ENCODE measurements at places on chromosomes 2 and 18.

DNA sequence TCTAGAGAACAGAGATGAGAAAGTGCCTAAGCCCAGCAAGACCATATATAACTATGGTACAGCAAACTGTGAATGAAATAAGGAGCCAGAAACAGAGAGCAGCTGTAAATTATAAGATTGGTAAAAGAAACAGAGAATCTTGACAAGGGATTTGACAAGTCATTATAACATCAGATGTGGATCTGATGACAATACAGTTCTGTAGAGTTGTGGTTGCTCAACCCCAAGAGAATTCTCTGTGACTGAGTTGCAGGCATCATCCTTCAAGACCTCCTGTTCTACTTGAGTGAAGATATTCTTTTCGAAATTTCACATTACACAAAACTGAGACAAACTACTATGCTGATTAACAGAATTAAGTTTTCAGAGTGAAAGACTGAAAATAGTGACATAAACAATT, 343.1 kb upstream of the SLC39A10 start:
- no peak for DNase-seq

DNA sequence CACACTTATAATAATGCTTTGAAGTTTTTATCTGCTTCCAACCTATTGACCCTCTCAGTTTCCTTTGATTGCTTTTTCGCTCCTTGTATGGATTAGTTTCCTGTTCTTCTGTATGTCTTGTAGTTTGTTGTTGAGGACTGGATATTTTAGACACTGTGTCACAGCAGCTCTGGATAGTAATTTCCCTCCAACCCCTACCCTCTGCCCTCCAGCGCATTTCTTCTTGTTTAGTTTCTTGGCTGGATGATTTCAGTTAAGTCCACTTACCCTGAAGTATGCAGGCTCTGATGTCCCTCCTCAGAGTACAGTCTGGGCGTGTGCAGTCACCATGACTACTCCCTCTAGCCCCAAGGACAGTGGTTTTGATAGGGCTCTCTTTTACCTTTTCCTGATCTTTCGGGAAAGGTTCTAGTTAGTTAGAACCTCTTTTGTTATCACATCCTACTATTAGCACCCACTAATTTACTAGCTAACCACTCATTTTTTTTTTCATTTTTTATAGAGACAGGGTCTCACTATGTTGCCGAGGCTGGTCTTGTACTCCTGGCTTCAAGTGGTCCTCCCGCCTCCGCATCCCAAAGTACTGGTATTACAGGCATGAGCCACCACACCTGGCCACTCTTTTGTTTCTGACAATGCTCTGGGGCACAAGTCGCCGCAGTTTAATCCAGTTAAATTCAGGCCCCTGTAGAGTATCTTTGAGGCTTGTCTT, 16.3 kb upstream of the LYG1 start:
- no peak for DNase-seq

GRCh38 chr18:40437517-40437916, 1517.5 kb upstream of the PIK3C3 start:
- no peak for DNase-seq

DNA sequence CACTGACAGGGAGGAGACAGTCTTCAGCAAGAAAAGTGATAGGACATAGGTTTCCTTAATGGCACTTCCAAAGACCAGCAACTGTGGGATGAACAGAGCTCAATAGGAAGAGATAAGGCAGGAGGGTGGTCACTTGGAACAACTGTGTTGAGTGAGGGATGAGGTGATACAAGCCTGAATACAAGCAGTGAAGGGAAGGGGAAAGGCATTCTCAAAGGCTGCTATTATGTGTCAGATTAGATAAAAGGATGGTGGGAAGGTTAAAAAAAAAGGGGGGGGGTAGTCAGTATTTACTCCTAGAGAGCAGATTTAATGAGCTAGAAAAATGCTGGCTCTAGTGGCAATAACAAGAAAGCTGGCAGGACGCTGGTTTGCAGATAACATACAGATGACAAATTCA, 25.7 kb downstream of the CCBE1 start:
- DNase-seq: no peak

DNA sequence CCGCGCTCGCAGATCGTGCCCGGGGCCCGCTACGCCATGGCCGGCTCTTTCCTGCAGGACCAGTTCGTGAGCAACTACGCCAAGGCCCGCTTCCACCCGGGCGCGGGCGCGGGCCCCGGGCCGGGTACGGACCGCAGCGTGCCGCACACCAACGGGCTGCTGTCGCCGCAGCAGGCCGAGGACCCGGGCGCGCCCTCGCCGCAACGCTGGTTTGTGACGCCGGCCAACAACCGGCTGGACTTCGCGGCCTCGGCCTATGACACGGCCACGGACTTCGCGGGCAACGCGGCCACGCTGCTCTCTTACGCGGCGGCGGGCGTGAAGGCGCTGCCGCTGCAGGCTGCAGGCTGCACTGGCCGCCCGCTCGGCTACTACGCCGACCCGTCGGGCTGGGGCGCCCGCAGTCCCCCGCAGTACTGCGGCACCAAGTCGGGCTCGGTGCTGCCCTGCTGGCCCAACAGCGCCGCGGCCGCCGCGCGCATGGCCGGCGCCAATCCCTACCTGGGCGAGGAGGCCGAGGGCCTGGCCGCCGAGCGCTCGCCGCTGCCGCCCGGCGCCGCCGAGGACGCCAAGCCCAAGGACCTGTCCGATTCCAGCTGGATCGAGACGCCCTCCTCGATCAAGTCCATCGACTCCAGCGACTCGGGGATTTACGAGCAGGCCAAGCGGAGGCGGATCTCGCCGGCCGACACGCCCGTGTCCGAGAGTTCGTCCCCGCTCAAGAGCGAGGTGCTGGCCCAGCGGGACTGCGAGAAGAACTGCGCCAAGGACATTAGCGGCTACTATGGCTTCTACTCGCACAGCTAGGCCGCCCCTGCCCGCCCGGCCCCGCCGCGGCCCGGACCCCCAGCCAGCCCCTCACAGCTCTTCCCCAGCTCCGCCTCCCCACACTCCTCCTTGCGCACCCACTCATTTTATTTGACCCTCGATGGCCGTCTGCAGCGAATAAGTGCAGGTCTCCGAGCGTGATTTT, 7.6 kb downstream of the TBR1 start:
- DNase-seq: no peak

DNA sequence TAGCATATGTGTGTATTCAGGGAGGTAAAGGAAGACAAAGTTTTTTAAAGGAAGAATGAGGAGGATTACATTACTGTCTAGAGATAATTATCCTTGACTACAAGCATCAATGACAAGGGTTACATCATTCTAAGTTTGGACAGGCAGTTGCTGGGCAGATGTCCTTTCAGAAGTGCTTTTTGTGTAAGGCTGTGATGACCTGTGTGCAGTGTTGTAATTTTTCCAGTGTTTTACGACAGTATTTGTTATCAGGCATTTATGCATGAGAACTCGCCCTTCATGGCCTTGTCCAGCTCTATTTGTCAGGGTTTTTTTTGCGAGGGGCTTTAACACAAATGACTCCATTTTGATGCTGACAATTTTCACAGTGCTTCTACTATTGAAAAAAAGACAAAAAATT, 658.3 kb upstream of the NXPH2 start:
- DNase-seq: no peak

DNA sequence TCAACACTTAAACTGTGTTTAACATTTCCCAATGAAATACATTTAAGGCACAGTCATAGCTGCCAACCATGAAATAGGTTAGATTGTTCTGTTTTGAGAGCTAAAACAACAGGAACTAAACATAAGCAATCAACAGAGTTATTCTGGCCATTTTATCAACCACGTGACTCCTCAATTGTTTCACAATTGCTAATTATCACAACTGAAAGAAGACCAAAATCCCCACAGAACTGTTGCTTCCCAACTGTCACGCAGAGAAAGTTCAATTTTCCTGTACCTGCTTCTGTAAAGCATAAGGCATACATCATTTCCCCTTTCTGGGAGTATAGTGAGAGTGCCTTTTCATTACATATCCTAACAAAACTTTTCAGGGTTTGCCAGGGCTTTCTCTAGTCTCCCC, 248.6 kb downstream of the EPHA4 start:
- no peak for DNase-seq

- peak; percentile 6 for DNase-seq
Observed at GRCh38 chr2:213934560-213934959, 476.3 kb upstream of the VWC2L start.

GRCh38 chr18:42914476-42914875, 201.0 kb downstream of the RIT2 start:
- DNase-seq: no peak

- no peak for DNase-seq
Observed at GRCh38 chr2:184372484-184372883, 225.8 kb upstream of the ZNF804A start.

- no peak for DNase-seq
Observed at GRCh38 chr2:121478996-121479745, 51.5 kb upstream of the RNU4ATAC start.

DNA sequence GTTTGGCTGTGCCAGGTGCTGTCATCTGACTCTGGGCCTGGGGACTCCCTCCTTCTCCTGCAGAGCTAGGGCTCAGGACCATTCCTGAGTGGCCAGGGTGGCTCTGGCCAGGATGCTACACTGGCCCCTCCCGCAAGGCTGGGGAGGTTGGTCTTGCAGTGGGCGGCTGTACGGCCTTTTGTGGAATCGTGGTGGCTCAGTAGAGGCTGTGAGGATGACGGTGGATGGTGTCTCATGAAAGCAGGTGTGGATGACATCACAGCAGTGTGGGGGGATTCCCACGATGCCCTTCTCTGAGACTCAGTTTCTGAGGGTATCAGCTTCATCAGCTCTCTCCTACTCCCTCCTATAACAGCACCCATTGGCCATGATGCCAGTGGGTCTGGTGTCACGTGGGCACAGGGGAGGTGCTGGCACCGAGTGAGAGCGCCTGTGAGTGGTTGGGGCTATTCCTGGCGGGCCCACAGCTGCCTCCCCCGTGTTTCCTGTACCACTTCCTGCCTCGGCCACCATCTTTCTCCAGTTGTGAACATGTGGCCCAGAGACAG, 144.2 kb upstream of the HDAC4 start:
- no peak for DNase-seq

- DNase-seq: no peak
Observed at GRCh38 chr2:38268001-38268400, 109.1 kb downstream of the ATL2 start.

DNA sequence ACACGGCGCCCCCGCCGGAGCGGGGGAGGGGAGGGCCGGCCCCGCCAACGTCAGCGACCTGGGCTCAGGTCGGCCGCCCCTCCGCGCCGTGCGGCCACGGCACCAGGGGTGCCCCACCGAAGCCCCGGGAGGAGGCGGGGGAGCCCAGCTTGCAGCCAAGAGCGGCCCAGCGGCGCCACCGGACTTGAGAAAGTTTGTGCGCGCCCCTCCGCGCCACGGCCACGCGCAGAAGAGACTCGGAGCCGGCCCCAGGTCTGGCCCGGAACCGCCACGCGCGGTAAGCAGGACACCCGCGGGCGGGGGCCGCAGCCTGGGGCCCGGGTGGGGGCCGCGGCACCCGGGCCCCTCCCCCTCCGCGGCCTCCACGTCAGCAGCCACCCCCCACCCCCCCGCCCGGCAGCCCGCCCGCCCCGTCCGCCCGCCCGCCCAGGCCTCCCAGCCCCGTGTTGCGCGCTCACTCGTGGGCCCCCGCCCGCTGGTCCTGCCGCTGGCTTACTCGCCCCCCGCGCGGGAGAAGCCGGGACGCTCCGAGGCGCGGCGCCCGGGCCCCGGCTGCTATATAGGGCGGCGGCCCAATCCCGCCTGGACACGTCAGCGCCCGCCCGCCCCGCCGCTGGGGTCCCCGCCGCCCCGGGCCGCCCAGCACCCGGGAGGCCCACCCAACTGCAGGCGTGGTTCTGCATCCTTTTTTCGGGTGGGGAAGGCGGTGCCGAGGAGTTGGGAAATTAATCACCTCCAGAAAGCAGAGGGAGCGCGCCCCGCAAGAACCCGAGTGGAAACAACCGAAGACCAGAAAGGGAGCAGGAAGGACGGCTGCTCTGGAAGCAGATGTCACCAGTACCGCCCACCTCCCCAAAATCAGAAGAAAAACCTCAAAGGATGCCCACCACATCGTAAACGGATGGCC, 42.9 kb downstream of the HDLBP start:
- peak; percentile 55 for DNase-seq

GRCh38 chr2:107146181-107146580, 260.2 kb upstream of the ST6GAL2 start:
- no peak for DNase-seq

DNA sequence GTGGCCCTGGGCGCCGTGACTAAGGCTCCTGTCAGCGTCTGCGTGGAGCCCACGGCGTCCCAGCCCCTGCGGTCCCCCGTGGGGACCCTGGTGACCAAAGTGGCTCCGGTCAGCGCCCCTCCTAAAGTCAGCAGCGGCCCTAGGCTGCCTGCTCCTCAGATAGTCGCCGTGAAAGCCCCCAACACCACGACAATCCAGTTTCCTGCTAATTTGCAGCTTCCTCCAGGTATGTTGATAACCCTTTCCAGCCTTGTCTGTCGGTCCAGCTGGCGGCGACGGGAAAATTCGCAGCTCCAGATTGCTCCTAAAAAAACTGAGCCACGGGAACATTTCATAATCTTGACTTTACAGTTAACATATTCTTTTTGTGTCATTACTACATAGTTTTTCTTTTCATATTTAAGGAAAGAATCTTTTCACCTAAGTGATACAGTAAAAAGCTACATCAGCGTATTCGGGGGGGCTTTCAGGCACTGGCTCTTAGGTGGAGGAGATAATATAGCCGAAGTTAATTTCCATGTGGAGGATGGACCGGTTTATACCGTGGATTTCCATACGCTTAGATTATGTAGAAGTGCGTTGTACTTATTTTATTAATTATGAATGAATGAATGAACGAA, 916 bp downstream of the TAF4B start:
- no peak for DNase-seq

GRCh38 chr2:60064687-60065389, 488.6 kb downstream of the BCL11A start:
- DNase-seq: no peak

GRCh38 chr2:15642815-15643500, 51.3 kb downstream of the DDX1 start:
- no peak for DNase-seq

GRCh38 chr2:196431957-196432356, 207.6 kb upstream of the CCDC150 start:
- DNase-seq: no peak

DNA sequence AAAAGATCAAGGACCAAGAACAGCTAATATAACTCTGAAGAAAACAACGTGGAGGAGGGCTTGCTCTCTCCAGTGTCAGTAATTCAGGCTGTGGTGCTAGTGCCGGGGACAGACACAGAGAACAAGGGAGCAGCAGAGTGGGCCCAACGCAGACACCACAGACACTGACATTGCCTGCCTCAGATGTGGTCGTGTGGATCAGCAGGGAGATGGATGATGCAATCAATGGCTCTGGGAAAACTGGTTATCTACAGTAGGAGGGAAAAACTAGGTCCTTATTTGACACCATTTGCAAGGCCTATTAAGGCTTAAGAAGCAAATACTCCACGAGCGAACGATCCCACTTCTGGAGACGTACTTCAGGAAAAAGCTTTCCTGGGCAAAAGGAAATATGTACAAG, 36.1 kb downstream of the HDLBP start:
- no peak for DNase-seq

- no peak for DNase-seq
Observed at GRCh38 chr2:237184192-237184918, 98.7 kb downstream of the COPS8 start.

- no peak for DNase-seq
Observed at GRCh38 chr2:105487142-105488069, 88.6 kb upstream of the FHL2 start.

Data from HL-60 (cell line).